ENCODE measurements at places on chromosomes 12 and 14.

DNA sequence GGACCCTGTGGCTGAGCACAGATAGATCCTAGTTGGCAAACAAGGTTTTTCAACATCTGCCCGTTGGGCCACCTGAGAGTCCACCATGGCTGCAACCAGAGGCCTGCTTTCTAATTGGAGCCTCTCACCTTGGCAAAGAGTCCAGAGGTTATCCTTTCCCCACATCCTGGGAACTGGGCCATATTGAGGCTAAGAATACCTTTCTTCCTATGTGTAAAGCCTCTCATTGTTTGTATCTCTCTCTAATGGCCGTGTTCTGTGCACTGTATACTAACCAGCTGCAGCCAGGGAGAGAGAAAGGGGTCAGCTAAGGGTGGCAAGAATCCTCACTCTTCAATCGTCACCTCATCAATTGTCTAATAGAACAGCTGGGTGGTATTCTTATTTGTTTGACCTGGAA, 79.1 kb upstream of the ST8SIA1 start:
- no peak for DNase-seq

DNA sequence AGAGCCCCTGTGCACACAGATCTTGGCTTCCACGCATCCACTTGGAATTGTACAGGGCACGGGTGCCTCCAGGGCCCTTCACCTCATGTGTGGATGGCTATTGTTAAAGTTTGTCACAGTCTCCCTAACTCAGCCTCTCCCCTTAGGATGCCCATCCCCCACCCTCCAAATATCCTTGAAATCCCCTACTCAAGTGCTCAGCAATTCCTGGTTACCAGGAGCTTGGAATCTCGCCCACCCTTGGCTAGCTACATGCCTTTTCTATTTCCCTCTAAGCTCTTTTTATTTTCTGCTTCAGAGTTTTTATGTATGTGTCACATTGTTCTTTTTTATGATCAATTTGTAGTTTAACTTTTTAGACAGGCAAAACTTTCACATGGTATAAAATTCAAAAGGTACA, 13.0 kb upstream of the NR1H4 start:
- no peak for DNase-seq

- DNase-seq: no peak
Measured at GRCh38 chr14:96086574-96087077, 47.5 kb downstream of the C14orf132 start.

GRCh38 chr12:105378911-105379310, 48.4 kb downstream of the C12orf75 start:
- DNase-seq: no peak

GRCh38 chr12:9049520-9050133, 60.3 kb downstream of the KLRG1 start:
- peak; percentile 34 for DNase-seq

DNA sequence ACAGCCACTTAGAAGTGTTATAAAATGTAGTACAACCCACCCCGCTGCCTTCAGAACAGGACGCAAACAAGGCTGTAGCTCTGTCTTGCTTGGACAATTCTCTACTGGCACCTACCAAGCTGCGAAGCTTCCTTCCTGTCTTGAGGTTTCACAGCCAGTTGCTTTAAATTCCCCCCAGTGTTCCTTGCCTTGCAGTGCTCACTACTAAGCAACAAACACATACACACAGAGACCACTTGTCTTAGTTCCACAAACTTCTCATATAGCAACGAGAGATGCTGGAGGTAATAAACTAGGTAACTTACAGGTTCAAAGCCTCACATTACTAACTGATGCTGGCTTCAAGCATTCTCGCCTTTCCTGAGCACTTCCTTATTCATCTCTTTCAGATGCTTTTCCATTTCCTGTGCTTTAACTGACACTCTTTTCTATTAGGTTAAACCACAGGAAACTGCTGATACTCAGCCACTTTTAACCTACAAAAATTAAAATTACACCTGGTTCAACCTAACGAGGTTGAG, 91.5 kb upstream of the PTGDR start:
- no peak for DNase-seq

GRCh38 chr14:33510063-33510481, 440.8 kb downstream of the EGLN3 start:
- no peak for DNase-seq

GRCh38 chr14:87494010-87494409, 499.0 kb downstream of the GALC start:
- DNase-seq: no peak

DNA sequence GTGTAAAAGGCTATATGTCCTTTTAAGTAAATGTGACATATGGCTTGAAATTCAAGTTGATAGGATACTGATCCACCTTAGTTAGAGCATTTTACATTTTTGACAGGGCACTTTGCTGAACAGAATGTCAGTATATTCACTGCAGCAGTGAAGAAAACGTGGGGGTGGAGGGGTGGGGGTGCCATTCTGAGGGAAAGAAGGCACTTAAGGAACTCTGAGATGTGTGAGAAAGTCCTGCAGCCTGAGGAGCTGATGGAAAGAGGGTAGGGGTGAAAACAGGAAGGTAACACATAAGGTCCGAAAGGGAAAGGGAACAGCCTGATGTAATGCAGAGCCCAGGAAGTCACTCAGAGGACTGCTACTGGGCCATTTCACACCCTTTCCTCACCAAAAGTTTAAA, 265.5 kb upstream of the GRIP1 start:
- no peak for DNase-seq

DNA sequence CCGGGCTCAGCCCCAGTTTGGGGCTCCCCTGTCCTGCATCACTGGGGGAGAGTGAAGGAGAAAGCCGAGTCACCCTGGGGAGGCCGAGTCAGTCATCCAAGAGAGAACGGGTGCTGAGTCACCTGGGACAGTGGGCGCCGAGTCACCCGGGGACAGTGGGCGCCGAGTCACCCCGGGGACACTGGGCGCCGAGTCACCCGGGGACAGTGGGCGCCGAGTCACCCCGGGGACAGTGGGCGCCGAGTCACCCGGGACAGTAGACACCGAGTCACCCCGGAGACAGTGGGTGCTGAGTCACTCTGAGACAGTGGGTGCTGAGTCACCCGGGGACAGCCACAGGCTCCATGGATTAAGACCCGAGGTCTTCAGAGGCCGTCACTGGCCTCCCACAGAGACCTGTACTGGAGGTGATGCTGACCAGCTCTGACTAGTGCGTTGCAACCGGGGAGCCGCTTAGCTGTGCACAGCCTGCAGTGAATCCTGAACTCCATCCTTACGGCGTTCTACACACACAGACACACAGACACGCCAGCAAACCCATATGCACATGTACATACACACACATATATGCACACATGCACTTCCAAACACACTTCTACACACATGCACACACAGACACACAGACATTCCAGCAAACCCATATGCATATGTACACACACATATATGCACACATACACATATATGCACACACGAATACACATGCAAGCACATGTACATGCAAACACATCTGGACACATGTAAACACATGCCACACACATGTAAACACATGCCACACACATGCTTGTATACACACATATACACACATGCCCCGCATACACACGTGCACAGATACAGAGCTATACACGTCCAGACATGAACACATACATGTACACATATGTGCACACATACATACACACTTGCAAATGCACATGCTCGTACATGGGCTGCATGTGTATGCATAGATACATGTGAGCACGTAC, 64.9 kb upstream of the GALNT9 start:
- no peak for DNase-seq

- DNase-seq: peak; percentile 25
Measured at GRCh38 chr14:89214221-89214965, 202.6 kb downstream of the FOXN3 start.

DNA sequence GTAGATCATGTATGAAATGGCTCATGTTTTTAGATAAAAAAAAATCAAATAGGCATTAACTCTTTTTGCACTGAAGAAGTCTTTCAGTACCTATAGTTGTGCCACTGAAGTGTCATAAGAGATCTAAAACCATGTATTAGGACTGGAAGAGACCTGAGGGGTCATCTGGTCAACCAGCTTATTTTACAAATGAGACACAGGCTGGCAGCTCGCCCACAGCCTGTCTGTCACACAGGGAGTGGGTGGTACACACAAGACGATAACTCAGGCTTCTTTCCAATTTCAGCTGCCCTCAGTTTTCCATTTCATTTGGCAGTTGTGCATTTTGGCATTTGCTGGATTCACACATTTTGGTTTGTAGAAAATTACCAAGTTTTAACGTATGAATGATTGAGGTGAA, 34.7 kb downstream of the C12orf75 start:
- DNase-seq: no peak

- no peak for DNase-seq
Measured at GRCh38 chr12:66636771-66637170, 42.1 kb downstream of the GRIP1 start.

Measured in AG08396 (cell line).